ENCODE measurements at places on chromosomes 4 and X. TPM values are rescaled to one million over a fixed set of nuclear protein-coding genes. Genes with fewer than 3 reads are reported as not detected.

DNA sequence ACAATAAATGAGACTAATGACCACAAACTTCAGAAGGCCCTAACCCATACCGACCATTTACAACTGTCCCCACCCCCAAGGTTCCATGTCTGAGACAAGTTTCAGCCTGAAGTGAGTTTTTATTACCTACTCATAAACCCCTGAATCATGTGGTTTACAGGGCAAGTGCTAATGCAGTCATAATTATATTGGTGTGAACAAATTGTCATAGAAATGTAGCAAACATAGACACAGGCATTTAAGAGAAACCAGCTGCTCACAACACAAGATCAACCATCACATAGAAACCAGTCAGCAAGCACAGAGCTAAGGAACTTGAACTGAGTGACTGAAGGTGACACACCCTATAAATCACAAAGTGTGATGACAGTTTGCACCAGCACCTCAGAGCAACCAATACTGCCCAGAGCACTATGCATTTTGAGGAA is 173.8 kb upstream of the MID1 start:
- no peaks in the 10 kb centered on the region for H3K4me1 ChIP-seq
- no peak overlapping the region for H3K27ac ChIP-seq
- no peaks in the 10 kb centered on the region for H3K27me3 ChIP-seq
- no peak overlapping the region for H3K4me3 ChIP-seq
- H3K36me3 ChIP-seq: no peaks in the 10 kb centered on the region

GRCh38 chr4:48445704-48446103 is 37.4 kb upstream of the SLC10A4 start:
- no peak overlapping the region for H3K27ac ChIP-seq
- H3K4me3 ChIP-seq: no peak overlapping the region
- DNase-seq: no peak

Gene SNCA
- total RNA-seq: 2.8 TPM

Gene SATL1
- not detected for total RNA-seq

- no peaks in the 10 kb centered on the region for H3K36me3 ChIP-seq
- no peak overlapping the region for H3K4me3 ChIP-seq
- H3K27ac ChIP-seq: no peak overlapping the region
These were observed 880.2 kb downstream of the RAPGEF2 start for GRCh38 chr4:159983082-159983481.

DNA sequence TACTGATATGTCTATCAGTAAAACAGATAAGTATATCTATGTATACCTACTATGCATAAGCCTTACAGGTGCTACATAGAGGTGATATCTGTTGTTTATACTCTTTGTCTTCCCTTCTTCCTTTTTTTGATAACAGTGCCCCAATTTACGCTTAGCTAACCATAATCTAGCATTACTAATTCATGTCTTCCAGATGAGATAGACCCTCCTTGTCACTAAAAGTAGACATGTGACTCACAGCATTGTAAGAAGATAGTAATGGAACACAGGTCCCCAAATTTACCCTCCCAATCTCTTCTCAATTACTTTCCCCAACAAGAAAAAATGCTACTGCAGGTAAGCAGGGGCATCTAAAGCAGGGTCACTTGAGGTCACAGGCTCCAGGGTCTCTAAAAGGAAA is 7.9 kb upstream of the NFKB1 start:
- DNase-seq: no peak
- H3K4me1 ChIP-seq: peaks cover 16% of the 10 kb centered on the region
- no peak overlapping the region for H3K4me3 ChIP-seq
- no peak overlapping the region for H3K27ac ChIP-seq
- peaks cover 3% of the 10 kb centered on the region for H3K36me3 ChIP-seq
- H3K27me3 ChIP-seq: no peaks in the 10 kb centered on the region

Gene DCAF4L1
- total RNA-seq: 0.23 TPM

DNA sequence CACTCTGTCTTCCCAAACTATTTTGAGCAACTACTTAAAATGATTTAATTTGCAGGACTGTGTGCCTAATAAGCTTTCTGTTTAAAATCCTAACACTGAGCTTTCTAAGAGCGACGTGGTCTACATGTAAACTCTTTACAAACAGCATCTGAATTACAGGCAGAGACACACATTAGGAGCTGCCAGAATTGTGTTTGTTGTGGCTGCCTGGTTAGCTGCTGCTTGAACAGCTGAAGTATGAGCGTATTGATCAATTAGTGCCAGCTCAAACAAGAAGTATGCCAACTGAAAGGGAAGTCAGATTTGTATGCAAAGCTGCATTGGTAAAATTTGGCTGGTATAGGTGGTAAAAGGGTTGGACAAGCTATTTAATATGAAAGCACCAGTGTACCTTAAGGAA is 384.4 kb downstream of the PCDH7 start:
- DNase-seq: no peak
- no peak overlapping the region for H3K4me3 ChIP-seq
- no peaks in the 10 kb centered on the region for H3K4me1 ChIP-seq
- no peaks in the 10 kb centered on the region for H3K27me3 ChIP-seq

GRCh38 chrX:80430826-80431504 is 10.7 kb downstream of the TENT5D start:
- H3K4me1 ChIP-seq: no peaks in the 10 kb centered on the region
- no peak overlapping the region for H3K27ac ChIP-seq
- H3K4me3 ChIP-seq: no peak overlapping the region
- H3K27me3 ChIP-seq: no peaks in the 10 kb centered on the region
- no peak for DNase-seq

DNA sequence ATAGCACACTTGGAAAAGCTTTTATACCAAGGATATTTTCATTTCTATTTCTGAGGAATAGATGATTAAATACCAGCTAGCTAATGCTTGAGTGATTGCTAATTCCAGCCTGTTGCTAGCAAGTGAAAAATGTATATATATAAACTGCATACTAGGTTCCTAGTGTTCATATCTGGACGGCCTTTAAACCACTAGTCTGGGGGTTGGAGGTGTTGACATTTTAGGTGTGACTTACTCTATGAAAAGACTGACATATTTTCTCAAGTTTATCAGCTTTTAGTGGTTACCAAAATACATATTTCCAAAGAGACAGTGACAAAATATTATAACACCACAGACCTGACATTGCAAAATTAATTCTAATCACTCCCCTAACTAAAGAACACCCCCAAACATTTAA is 44.7 kb downstream of the MTMR8 start:
- no peak overlapping the region for H3K4me3 ChIP-seq
- H3K4me1 ChIP-seq: no peaks in the 10 kb centered on the region
- no peaks in the 10 kb centered on the region for H3K27me3 ChIP-seq
- peaks cover 30% of the 10 kb centered on the region for H3K36me3 ChIP-seq
- DNase-seq: no peak

- no peak overlapping the region for H3K4me3 ChIP-seq
- H3K36me3 ChIP-seq: no peaks in the 10 kb centered on the region
- H3K4me1 ChIP-seq: no peaks in the 10 kb centered on the region
These were observed 400.5 kb downstream of the PDGFC start for GRCh38 chr4:156571146-156571545.

GRCh38 chr4:3526456-3526855 is 5.8 kb downstream of the LRPAP1 start:
- no peaks in the 10 kb centered on the region for H3K27me3 ChIP-seq
- H3K4me3 ChIP-seq: no peak overlapping the region
- no peak overlapping the region for H3K27ac ChIP-seq
- peaks cover 2% of the 10 kb centered on the region for H3K36me3 ChIP-seq
- H3K4me1 ChIP-seq: peaks cover 11% of the 10 kb centered on the region
- DNase-seq: no peak

DNA sequence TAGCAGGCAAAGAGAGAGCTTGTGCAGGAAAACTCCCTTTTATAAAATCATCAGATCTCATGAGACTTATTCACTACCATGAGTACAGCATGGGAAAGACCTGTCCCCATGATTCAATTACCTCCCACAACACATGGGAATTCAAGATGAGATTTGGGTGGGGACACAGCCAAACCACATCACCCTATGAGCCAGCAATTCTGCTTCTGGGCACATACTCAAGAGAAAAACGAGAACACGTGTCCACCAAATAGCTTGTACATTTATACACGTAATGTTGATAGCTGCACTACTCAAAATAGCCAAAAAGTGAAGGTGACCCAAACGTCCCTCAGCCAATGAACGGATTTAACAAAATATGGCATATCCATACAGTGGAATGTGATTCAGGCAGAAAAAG is 94.5 kb upstream of the DHRSX start:
- H3K36me3 ChIP-seq: peaks cover 18% of the 10 kb centered on the region
- no peak for DNase-seq
- H3K4me3 ChIP-seq: no peak overlapping the region

Gene MID1IP1
- total RNA-seq: 73.6 TPM

DNA sequence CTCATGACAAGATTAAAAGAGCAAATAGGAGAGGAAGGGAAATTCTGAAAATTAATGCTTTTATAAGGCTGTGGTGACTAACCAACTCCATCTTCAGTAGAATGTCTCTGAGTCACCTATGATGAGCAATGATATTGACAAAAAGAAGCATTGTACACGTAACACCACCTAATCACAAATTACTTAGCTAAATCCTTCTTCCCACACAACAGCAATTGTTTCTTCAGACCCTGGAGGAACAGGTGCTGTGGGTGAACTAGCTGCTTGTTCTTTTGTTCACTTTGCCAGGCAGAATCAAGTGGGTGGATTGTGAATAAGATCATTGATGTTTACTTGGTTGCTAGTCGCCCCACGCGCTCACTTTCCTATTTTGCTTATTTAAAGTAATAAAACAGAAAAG is 315.5 kb downstream of the CAMK2D start:
- no peak overlapping the region for H3K4me3 ChIP-seq
- H3K27ac ChIP-seq: no peak overlapping the region
- DNase-seq: no peak
- peaks cover 6% of the 10 kb centered on the region for H3K4me1 ChIP-seq

DNA sequence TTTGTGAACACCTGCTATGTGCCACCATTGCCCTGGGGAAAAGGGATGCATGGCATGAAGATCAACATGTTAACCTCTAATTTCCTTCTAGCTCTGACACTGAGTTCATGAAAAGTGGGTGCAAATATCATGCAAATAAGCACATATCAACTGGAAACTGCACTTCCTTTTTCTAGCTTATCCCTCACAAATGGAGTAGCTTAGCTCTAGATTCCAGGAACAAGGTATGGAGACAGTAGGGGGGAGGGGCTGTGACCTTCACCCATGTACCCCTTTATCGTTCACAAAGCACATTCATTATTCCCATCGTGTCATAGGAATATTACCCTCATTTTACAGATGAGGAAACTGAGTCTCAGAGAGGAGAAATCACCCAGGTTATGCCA is 37.4 kb downstream of the STARD8 start:
- H3K36me3 ChIP-seq: no peaks in the 10 kb centered on the region
- no peak overlapping the region for H3K27ac ChIP-seq
- no peak overlapping the region for H3K4me3 ChIP-seq
- peaks cover 3% of the 10 kb centered on the region for H3K27me3 ChIP-seq
- H3K4me1 ChIP-seq: peaks cover 10% of the 10 kb centered on the region

Gene MAP3K15
- 0.43 TPM for total RNA-seq

Gene CFAP47
- not detected for total RNA-seq

- no peak for DNase-seq
- no peak overlapping the region for H3K4me3 ChIP-seq
- H3K27ac ChIP-seq: no peak overlapping the region
These were observed 476.2 kb downstream of the RAB28 start for GRCh38 chr4:13007802-13008470.

- peaks cover 8% of the 10 kb centered on the region for H3K36me3 ChIP-seq
- no peaks in the 10 kb centered on the region for H3K27me3 ChIP-seq
- H3K4me1 ChIP-seq: peaks cover 41% of the 10 kb centered on the region
- DNase-seq: no peak
- no peak overlapping the region for H3K4me3 ChIP-seq
These were observed 69.3 kb downstream of the NBDY start for GRCh38 chrX:56798339-56798711.

DNA sequence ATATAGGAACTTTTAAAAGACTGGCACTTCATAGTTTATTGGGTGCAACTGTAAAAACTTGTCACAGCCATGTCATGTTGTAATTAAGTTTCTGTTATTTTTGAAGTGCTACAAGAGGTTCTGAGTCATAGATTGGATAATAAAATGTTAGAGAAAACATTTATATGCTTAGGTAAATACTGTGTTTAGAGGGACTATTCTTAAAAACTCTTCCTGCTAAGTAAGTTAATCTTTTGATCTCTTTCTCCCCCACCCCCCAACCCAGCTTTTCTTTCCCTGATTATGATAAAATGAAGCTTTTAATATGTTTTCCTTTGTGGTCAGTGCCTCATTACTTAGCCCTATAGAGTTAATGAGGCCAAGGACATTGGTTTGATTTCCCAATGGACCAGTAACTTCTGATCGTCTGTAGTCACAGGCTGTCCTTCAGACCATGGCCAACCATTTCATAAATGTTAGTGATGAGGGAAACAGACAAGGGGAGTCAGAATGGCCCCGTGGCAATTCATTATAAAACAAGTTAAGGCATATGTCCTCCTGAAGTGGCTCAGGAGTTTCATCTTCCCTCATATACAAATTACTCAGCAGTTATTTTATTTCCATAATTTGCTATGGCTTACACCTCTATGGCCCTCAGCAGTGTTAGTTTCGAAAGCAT is 3.9 kb upstream of the PDLIM5 start:
- no peak overlapping the region for H3K4me3 ChIP-seq
- peaks cover 10% of the 10 kb centered on the region for H3K4me1 ChIP-seq
- DNase-seq: no peak
- H3K27me3 ChIP-seq: peaks cover 34% of the 10 kb centered on the region
- no peaks in the 10 kb centered on the region for H3K36me3 ChIP-seq

Gene RASSF6
- 0.06 TPM for total RNA-seq

GRCh38 chr4:4607336-4608213 is 65.7 kb upstream of the STX18 start:
- H3K4me1 ChIP-seq: no peaks in the 10 kb centered on the region
- H3K36me3 ChIP-seq: peaks cover 2% of the 10 kb centered on the region
- H3K27ac ChIP-seq: no peak overlapping the region
- H3K27me3 ChIP-seq: no peaks in the 10 kb centered on the region
- no peak overlapping the region for H3K4me3 ChIP-seq

DNA sequence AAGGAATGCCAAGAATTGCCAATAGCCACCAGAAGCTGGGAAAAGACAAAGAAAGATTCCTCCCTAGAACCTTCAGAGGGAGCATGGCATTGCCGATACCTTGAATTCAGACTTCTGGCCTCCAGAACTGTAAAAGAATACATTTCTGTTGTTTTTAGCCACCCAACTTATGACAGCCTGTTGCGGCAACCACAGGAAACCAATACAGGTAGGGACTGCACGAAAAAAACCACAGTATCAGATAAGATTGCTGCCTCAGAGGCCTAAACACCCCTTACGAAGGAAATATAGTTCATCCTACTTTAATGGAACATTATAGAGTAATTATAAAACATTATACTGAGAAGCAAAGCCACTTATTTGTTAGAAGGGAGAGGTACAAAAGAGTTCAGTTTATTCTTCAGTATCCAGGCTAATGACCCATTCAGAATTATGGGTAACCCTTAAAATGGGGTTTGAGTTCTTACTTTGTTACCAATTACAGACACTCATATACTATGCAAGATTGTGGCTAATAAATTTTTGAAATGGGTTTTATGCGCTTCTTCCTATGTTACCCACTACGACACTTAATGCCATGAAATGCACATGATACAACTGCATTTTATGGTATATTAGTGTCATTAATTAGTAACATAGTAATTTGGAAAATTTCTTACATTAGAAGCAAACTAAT is 37.4 kb upstream of the SMIM10L2A start:
- peak overlapping the region; percentile 77 for H3K4me3 ChIP-seq
- H3K4me1 ChIP-seq: peaks cover 32% of the 10 kb centered on the region
- H3K36me3 ChIP-seq: peaks cover 4% of the 10 kb centered on the region

GRCh38 chrX:38129366-38129765 is 91.3 kb downstream of the SRPX start:
- no peaks in the 10 kb centered on the region for H3K4me1 ChIP-seq
- no peak overlapping the region for H3K27ac ChIP-seq
- H3K27me3 ChIP-seq: peaks cover 5% of the 10 kb centered on the region
- no peaks in the 10 kb centered on the region for H3K36me3 ChIP-seq
- no peak overlapping the region for H3K4me3 ChIP-seq
